ENCODE measurements at places on chromosomes 1 and 21.
A peak's percentile ranks its signal among the peaks of the same experiment; 100 is the strongest.

DNA sequence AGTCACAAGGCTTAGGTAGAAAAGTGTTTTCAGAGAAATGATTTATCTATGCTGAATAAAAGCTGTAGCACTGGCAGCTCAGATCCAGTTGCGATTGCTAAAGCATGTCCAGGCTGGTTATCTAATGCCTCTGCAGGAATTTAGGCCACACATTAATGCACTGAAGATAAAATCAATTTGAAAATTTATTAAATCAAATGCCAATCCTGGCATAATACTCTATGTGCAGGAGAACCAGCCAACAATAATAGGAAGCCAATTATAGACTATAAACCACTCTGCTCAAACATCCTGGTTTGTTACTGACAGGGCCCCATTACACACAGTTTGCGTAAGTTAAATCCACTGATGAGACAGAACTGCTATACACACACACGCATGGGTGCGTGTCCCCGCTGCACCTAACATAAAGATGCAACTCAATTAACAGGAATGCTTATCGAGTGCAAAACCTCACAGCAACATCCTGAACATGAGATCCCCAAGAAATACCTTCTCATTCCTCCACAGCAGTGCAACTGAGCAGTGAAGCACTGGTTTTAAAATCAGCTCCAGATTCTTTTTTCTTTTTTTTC lies 40.6 kb downstream of the PTP4A2 start:
- peak; percentile 66 for DNase-seq

GRCh38 chr1:235022981-235023710 lies 105.5 kb downstream of the TOMM20 start:
- no peak for DNase-seq

GRCh38 chr1:109185990-109186732 lies 27.6 kb upstream of the SARS1 start:
- DNase-seq: no peak

DNA sequence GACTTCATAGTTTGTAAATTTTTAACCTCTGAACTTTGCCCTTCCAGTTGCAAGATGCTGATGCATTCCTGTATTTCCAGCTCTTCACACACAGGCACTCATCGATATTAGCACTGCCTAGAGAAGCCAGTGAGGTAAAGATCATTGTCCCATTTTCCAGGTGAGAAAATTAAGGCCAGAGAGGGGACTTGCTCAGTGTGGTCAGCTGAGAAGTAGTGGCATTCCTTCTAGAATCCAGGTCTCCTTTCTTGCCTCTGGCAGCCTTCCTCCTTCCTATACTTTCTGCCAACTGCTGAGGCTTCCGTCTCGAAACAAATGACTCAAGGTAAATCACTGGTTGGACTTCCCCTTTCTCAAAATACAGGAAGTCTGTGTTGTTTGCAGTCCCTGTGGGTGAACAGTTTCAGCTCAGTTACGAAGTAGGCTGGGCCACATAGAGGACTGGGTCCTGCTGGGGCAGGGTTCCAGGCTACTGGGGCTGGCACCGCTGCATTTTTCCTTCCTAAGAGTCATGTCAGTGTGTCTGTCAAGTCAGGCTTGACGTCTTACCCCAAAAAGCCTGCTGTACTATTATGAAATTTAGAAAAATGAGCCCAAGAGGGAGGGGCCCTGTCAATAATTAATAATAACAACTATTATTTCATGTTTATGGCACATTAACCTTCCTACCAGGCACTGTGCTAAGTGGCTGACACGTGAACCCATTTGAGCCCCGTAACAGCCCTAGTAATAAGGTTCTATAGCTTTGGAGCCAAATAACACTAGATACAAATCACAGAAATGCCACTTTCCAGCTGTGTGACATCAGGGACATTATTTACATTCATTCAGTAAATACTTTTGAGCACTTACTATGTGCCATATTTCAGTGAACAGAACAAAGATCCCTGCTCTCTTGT lies 16.6 kb upstream of the RNF19B start:
- DNase-seq: peak; percentile 98

DNA sequence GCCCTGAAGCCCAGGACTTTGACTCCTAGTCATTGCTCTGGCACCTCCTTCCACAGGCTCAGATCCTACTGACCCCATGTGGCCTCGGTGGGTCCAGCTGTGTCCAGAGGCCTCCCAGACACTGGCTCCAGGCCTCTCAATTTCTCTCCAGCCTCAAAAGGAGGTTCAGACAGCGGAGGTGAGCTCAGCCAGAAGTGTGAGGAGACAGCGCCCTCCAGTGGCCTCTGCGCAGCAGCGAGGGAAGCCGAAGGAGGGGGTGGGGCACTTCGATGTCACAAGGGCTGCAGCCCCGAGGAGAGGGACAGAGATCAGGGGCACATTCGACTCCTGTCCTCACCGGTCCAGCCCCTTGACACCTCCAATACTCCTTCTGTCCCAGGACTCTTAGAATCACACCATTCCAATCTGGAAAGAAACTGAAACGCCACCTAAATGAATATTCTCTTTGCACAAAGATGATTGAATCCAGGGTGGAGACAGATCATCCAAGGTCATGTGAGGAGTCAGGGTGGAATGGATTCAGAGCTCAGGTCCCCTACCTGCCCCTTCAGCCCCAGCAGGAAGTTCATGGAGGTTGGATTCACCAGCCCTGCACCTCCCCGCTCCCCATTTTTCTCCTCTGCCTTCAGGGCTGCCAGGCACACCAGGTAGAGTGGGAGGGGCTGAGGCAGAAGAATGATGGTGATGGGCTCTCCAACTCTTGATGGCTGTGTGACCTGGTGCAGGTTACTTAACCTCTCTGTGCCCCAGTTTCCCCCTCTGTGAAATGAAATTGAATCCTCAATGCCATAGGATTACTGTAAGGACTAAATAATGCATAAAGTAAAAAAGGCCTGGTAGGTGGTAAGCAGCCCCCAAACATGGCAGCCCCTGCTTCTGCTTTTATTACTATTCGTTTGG lies 34.8 kb upstream of the ZBTB40 start:
- peak; percentile 47 for DNase-seq

DNA sequence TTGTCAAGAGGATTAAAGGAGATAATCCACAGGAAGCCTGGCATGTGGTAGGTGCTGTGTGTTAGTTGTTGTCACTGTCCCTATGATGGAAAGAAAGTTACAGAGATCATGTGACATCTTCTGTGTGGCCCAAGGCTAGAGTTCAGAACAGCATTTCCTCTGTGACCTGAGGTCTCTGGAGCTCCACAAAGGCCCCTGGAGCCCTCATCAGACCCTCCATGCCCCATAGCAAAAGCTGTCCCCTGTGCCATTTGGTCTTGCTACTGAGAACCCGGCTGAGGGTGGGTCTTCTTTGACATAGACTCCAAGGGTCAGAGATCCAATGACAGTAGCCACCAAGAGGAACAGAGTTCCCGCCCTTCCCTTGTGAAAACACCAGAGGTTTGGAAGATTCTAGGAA lies 8.1 kb downstream of the CELA2B start:
- DNase-seq: no peak

GRCh38 chr1:6969106-6969505 lies 183.9 kb downstream of the CAMTA1 start:
- no peak for DNase-seq

DNA sequence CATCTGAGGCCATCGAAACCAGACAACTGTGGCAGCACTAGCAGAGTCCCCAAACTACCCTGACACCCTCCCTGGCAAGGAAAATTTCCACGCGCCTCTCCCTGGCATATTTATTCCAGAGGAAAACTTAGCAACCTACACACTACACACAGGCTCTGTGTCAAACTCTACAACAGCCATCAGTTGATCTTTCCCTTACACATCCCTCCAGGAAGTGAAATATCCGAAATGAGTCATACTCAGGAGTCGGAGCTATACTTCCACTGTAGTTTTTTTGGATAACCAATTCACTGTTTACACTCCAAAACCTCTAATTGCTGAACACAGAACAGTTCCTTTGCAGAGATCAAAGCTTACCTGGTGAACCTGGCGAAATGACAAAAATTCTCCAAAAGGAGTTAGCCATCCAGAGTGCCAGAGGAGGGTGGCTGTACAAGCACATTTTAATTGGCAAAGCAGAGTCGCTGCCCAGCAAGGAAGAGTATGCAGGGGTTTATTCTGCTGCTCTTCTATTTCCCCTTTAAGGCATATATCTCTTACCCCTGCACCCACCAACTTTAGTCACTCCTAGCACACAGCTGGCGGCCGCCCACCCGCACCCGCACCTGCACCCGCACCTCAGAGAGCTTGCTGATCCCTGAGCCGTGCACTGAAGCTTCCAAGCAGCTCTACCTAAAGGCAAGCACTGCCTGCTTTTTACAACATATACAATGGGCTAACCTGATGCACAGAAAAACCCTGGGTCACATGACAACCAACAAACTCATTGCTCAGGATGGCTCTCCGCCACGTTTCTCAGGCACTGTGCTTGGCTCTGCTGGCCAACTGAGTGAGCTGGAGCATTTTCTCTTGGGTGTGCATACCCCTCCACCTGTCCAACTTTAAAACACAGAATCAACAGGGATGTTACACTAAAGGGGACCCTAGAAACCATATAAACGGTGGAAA lies 54.9 kb downstream of the CAPZB start:
- no peak for DNase-seq

DNA sequence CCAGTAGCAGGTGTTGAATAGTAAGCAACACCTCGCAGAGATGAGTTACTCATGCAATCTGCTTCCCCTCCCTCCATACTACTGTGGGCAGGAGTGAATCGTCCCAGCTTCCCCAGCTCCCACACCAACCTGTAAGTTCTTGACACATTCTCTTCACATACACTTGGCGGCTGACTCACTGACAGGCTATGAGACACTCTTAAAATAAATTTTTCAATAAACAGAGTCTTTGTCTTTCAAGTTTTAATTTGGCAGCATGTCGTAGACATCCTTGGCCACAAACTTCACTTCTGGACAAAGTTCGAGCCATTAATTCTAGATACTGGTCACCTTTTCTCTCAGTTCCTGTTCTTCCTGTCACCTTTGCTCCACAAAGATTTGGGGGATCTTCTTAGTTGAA lies 290.7 kb downstream of the TM2D1 start:
- peak; percentile 88 for DNase-seq

Measured in foreskin keratinocyte (primary cell).